GM12865 (cell line): ENCODE measurements at places on chromosomes 6 and 20.

DNA sequence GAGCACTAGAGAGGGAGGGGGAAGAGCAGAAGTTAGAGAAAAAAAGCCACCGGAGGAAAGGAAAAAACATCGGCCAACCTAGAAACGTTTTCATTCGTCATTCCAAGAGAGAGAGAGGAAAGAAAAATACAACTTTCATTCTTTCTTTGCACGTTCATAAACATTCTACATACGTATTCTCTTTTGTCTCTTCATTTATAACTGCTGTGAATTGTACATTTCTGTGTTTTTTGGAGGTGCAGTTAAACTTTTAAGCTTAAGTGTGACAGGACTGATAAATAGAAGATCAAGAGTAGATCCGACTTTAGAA is 2.0 kb downstream of the ID4 start:
- DNase-seq, result no peak

- DNase-seq, result peak; percentile 44
Measured at GRCh38 chr20:16701296-16701695, 28.5 kb upstream of the SNRPB2 start.

- DNase-seq, result no peak
Measured at GRCh38 chr20:4800676-4801449, 79.2 kb downstream of the PRND start.

GRCh38 chr6:144721232-144721631 is 436.1 kb downstream of the UTRN start:
- no peak for DNase-seq

DNA sequence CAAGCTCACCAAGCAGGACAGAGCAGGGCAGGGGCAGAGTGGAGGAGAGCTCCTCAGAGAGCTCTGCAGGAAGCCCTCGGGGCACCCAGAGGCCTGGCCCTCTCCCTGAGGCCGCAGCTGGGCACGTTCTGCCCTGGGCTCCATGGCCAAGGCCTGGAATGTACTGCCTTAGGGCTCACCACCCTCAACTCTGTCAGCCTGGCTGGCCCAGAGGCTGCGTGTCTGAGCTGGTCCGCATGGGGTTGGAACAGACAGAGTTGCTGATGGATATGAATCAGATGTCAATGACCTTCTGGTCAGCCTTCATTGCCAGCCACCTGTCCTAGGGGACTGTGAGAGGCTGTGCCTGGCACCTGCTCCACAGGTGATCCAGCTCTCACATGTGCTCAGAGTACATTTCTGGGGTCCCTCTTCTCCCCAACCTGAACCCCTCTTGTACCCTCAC is 33.2 kb upstream of the PCMTD2 start:
- DNase-seq, result no peak

- DNase-seq, result no peak
Measured at GRCh38 chr20:34791289-34792020, 34.0 kb downstream of the NCOA6 start.

DNA sequence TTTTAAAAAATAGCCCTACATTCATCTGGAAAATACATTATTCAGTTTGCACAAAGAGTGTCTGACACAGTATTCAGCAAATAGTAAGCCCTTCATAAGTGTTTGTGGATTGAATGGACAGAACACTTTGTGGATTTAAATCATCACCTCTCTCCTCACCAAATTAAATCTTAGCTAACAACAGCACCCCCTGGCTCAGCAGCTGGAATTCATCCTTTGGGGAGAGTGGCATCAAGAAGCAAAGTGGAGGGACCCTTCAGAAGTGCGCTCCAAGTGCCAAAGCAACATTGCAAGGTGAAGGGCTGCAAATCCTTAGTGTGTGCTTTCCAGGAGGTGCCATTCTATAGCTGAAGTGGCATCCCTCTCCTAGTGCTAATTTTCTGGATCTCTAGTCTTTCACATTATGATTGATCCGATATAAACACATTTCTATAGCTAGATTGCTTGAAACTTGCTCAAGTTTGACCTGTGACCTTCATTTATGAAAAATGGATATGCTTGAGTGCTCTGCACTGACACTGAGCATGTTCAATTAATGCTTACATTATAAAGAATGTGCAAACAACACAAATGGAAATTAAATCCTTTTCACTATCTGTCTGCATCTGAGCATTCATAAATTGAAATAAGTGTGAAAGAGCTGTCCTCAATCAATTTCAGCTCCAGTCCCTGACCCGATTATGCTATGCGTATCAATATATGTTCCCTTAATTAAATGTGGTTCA is 891.7 kb downstream of the C6orf118 start:
- no peak for DNase-seq

DNA sequence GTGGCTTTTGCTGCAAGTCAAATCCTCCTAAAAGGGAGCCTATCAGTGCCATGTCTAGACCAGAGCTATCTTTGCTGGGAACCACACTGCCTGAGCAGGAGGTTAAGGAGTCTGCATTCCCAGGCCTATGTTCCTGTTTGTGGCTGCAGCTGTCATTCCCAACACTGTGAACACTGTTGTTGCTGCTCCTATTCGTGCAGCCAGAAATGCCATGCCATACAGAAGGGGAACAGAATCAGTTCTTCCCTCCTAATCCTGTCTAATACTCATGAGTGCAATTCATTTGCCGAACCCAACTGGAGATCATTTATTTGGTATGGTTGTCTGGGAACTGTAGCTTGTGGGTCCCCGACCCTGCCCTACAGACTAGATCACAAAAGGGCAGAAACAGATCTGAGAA is 406.5 kb upstream of the GJE1 start:
- DNase-seq, result no peak

- DNase-seq, result no peak
Measured at GRCh38 chr20:36339646-36340592, 33.8 kb downstream of the DLGAP4 start.

- DNase-seq, result no peak
Measured at GRCh38 chr6:47457370-47457769, 20.2 kb upstream of the CD2AP start.

GRCh38 chr6:28943557-28944411 is 20.0 kb upstream of the TRIM27 start:
- DNase-seq, result peak; percentile 86

DNA sequence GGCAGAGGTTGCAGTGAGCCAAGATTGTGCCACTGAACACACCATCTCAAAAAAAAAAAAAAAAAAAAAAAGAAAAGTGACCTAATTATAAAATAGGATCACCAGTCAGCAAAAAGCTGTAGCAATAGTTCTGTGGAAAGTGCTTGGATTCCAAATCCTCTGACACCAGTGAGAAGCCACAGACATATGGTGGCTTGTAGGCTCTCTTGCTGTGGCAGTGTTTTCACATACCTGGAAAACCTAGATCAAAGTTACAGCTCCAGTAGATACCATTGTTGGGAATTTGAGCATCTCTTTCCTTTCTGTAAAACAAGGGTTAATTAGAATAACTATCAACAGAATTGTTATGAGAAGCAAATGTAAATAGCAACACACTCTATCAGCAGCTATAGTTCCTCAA is 4.1 kb downstream of the CCDC170 start:
- no peak for DNase-seq

DNA sequence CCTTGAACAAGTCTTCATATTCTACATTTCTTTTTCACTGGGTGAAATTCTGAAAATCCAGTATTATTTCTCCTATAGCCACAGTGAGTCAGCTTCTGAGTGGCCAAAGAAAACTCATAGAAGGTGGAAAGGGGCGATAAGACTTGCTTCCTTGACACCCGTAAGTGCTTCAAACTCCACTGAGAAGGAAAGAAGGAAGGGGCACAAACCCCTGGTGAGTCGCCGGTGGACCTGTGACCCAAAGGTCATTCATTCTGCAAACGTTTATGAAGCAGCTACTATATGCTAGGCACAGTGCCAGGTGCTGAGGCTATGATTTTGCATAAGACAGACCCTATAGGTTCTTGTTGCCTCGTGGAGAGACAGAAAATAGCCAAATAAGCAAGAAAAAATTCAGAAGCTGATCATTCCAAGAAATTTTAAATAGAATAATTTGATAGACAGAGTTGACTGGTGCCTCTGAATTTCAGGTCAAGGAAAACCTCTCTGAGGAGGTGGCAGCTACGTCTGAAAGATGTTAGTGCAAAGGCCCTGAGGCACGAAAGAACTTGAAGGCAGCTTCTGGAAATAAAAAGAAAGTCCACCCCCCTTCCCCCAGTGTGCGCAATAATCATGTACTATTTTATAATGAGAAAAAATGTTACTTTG is 118.2 kb downstream of the CD24 start:
- no peak for DNase-seq

DNA sequence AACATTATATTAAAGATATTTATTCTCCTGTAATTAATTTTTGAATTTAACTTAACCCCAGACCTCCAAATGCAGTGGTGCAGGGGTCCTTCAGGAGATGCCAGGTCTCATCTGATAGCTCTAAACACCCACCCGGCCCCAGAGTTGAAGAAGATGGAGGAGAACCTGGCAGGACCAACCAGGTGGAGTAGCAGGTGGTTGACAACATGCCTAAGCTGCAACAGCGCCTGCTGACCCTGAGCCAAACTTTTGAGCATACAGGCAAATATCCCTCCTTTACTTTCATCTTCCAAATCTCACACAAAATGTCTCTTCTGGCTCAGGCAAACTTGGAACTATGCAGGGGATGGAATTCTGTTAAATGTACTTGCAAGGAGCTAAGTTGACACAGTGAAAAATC is 145.3 kb upstream of the TCF21 start:
- DNase-seq, result no peak

DNA sequence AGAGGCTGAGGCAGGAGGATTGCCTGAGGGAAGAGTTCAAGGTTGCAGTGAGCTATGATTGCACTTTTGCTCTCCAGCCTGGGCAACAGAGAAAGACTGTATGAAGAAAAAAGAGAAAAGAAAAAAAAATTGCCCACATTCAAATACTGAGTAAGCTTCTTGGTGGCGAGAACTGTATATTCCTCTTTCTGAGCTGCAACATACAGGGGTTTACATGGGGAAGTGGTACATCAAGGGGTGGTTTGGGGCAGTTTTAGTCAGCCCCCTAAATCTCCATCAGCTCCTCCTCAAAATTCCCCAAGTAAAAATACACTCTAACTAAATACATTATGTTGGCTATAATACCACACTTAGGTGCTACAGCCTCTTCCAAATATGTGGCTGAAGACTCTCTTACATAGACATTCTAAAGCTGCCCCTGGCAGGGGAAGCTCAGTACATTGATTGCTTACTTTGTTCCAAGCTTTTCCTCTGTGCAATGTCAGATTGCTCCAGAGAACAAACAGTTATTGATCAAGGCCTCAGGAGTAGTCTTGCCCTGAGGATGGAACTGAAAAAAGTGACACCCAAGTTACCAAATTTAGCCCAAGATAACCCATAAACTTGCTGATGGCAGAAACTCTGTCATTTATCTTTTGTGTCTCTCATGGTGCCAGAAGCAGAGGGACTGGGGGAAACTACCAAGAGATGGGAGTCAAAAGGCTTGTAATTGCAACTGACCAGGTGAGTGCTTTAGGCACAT is 107.4 kb upstream of the RIPOR2 start:
- DNase-seq, result peak; percentile 46

GRCh38 chr20:42295592-42295991 is 677.4 kb upstream of the CHD6 start:
- DNase-seq, result no peak

GRCh38 chr6:33808641-33809180 is 4.9 kb upstream of the MLN start:
- no peak for DNase-seq

DNA sequence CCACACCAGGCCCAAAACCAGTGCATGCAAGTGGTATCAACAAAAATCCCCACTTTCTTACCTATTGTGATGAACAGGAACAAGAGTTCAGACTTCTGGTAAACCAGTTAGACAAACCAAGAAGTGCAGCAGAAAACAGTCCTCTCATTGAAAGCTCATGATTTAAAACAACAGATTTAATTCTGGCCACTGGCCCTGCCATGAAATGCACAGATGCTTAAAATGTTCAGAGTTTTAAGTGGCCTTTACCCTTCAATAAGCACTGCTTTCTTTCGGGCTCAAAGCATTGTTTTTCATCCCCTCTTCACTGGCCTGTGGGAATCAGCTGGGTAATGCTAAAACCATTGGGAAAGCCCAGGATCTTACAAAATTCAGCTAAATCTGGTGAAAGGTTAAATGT is 102.4 kb upstream of the ISM1 start:
- no peak for DNase-seq

DNA sequence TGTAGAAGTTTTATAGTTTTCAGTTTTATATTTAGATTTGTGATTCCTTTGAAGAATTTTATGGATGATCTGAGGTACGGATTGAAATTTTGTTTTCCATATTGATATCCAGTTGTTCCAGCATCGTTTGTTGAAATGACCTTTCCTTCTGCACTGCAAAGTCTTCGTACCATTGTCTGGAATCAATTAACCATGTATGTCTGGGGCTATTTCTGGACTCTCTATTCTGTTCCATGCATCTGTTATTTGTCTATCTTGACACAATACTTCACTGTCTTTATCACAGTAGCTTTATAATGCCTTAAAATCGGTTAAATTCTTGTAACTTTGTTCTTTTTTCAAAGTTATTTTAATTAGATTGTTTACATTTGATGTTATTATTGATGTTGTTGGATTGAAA is 154.9 kb downstream of the FARS2 start:
- DNase-seq, result no peak

GRCh38 chr6:38792356-38792755 is 77.2 kb downstream of the DNAH8 start:
- DNase-seq, result no peak

DNA sequence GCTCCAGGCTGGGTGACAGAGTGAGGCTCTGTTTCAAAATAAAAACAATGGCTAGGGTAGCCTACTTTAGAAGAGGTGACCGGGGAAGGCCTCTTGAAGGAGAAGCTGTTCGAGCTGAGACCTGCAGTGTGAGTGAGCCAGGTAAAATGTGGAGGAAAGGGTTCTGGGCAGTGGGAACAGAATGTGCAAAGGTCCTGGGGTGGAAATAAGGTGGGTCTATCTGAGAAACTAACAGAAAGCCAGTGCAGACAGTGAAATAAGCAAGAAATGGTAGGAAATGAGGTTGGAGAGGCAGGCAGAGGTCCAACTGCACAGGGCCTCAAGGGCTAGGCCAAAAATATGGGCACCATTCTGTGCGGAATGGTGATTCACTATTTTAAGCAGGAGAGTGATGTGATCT is 53.4 kb downstream of the BPIFB1 start:
- no peak for DNase-seq

DNA sequence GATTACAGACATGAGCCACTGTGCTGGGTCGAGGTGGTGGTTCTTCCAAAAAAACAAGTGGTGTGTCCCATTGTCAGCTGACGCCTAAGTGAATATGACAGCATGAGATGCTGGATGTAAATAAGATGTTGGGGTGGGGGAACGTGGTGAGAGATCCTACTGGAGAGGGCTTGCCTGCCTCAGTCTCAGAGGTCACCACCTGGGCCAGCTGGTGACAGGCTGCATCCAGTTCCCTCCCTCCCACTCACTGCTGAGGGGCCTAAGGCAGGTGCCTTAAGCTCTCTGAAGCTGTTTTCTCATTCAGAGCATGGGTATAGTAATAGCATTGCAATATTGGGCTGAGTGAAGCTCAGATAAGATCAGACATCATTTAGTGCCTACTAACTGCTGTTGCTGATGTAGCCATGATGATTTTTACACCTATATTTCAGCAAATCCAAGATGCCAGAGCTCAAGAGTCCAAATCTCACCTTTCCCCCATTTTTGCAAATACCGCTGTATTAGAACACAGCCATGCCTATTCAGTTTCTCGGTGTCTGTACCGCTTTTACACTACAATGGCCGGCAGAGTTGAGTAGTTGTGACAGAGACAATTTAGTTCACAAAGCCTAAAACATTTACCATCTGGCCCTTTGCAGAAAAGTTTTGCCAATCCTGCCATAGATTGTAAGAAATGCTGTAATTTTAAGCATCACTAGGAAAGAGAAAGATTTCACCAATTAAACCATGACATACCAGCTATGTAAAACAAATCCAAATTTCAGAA is 171.3 kb downstream of the ANKRD60 start:
- DNase-seq, result no peak
